ENCODE measurements at places on chromosomes 12 and 14. TPM values are rescaled to one million over a fixed set of nuclear protein-coding genes. Genes with fewer than 3 reads are reported as not detected.
A peak's percentile ranks its signal among the peaks of the same experiment; 100 is the strongest.

DNA sequence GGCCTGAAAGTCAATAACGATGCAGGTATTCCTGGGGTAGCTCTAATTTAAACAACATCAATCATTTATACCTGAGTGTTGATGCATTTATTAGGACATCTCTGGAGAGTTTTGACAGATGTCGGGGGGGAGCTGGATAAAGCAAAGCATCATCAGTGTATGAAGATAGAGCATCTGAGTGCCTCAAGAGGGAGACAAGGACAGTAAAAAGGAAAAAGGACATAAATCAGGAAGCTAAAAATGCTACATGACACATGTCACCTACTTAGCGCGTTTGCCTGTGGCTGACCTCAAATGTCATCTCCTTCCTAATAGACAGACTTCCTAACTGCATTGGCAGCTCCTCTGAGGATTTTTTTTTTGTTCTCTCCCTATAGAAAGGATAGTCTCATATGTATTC, 259.5 kb upstream of the PKP2 start:
- DNase-seq = no peak
- H3K4me3 ChIP-seq = no peak overlapping the region
- no peaks in the 10 kb centered on the region for H3K27me3 ChIP-seq
- no peak overlapping the region for H3K27ac ChIP-seq

DNA sequence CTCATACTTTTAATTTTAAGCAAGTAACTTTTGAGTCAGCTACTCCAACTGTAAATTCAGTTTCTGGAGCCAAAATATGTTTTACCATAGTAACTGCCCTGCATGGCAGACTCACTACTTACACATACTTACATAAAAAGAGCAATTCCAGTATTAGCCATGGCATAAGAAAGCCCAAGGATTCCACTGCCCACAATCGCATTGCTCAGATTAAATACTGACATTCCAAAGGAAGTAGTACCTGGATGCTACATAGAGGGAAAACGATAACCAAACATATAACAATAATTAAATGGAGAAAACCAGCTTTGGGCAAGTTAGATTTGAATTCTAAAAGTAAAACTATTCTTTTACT, 2.2 kb downstream of the SLC38A2 start:
- H3K27me3 ChIP-seq = peaks cover 21% of the 10 kb centered on the region
- peaks cover 75% of the 10 kb centered on the region for H3K4me1 ChIP-seq
- peak overlapping the region; percentile 98 for H3K4me3 ChIP-seq
- DNase-seq = no peak
- H3K36me3 ChIP-seq = peaks cover 46% of the 10 kb centered on the region

DNA sequence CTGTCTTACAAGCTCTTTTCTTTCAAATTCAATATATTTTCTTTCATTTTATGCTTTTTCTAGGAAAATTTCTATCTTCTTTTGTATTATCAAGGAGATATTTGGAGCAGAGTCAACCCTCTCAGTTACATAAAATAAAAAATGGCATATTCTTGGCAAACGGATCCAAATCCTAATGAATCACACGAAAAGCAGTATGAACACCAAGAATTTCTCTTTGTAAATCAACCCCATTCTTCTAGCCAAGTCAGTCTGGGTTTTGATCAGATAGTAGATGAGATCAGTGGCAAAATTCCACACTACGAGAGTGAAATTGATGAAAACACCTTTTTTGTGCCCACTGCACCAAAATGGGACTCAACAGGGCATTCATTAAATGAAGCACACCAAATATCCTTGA, 20.6 kb downstream of the PIK3C2G start:
- H3K4me1 ChIP-seq = no peaks in the 10 kb centered on the region
- no peaks in the 10 kb centered on the region for H3K36me3 ChIP-seq

GRCh38 chr14:101223561-101224162, 320.1 kb upstream of the RTL1 start:
- no peak for DNase-seq
- no peak overlapping the region for H3K27ac ChIP-seq
- no peaks in the 10 kb centered on the region for H3K4me1 ChIP-seq
- no peaks in the 10 kb centered on the region for H3K27me3 ChIP-seq

DNA sequence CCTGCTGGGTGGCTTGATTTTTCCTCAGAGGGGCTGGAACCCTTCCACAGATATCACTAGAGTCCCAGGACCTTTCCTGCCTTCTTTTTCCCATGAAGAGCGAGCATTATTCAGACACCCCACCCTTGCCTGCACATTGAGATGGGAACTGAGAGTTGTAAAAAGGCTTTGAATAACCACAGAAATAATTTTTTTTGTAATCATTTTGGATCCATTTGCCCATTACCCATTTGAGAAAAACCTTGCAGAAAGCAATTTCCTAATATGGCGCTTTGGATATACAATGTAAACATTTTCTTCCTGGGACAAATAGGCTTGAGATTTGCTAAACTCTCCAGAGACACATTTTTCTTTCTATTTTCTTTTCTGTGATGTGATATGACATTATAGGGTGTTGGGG, 250.6 kb downstream of the MSRB3 start:
- no peak for DNase-seq
- no peak overlapping the region for H3K27ac ChIP-seq
- no peaks in the 10 kb centered on the region for H3K27me3 ChIP-seq
- H3K4me1 ChIP-seq = no peaks in the 10 kb centered on the region
- no peak overlapping the region for H3K4me3 ChIP-seq

DNA sequence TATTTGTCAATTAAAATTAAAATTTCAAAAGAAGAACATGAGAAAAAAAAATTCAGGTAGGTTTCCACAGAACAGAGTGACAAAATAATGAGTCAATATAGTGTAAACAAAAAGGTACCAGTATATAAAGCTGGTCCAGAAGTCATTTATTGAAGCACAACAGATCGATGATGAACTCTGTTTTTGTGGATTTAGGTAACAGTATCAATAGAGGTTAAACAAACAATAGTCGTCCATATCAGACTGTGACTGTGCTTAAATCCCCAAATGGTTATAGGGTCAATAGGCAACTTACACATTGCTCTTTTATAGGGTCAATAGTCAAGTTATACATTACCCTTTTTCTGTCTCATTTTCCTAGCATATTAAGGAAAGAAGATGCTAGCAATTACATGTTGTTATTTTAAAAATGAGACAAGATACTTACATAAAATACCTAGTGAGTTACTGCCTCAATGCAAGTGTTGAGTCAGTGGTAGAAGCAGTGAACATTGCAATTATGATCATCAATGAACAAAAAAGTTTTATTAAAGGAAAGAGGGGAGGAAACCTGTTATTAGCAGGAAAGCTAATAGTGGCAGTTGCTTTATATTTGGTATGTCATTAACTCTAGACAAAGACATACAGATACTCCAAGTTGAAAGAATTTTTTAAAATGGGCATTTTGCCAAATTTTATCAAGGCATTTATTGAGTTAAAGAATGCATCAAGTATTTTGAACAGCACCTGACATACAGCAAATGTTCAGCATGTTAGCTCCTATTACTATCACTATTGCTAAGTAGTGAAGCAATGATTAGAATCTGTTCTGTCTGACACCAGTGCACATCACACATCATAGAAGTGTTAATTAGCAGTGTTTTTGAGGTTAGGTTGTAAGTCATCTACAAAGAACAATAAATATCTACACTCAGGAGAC, 102.9 kb downstream of the CCER1 start:
- H3K4me1 ChIP-seq = no peaks in the 10 kb centered on the region
- H3K27ac ChIP-seq = no peak overlapping the region
- H3K27me3 ChIP-seq = no peaks in the 10 kb centered on the region
- H3K4me3 ChIP-seq = no peak overlapping the region
- H3K36me3 ChIP-seq = no peaks in the 10 kb centered on the region

DNA sequence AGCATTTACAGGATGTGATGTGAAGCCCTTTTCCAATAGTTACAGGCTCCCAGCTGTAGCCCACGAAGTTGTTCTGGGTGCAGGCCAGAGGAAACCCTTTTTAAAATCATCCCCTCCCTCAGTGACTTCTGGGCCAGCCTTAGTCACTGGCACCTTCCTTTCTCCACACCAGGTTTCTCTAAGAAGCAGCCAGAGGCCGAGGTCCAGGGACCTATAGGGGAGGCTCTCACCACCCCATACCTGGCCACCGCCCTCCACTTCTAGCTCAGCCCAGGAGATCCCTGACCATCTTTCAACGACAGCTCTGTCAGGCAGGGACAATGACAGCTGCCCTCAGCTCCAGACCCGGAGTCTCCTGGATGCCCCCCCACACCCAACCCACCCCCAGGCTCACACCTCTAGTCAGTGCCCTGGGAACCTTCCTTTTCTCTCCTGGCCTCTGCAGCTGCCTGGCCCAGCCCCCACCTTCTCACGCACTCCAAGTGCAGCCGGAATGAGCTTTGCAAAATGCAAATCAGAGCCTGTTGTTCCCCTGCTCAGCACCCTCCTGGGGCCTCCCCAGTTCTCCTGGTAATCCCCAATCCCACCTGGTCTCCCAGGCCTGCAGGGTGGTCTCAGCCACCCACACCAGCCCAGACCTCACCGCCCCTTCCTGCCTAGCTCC, 46.7 kb downstream of the TESC start:
- H3K4me1 ChIP-seq = peaks cover 44% of the 10 kb centered on the region
- no peak overlapping the region for H3K27ac ChIP-seq
- no peaks in the 10 kb centered on the region for H3K36me3 ChIP-seq
- peak overlapping the region; percentile 76 for H3K4me3 ChIP-seq
- no peak for DNase-seq
- H3K27me3 ChIP-seq = no peaks in the 10 kb centered on the region

DNA sequence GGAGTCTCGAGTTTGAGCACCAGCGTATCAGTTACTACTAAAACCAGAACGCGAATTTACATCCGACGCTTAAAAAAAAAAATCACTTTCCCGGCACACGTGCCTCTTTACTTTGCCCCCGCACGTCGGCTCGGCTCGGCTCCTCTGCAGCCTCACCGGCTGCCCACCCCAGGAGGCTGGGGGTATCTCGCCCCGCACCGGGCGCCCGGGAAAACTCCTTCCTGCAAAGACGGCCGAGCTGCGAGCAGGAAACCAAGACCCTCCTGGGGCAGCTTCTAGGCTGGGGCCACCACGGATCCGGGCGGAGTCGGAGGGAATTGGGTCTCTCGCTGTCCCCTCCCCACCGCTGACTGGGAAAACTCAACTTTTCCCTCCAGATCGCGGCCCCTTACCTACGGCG, 610 bp downstream of the VSIG10 start:
- H3K27ac ChIP-seq = no peak overlapping the region
- no peaks in the 10 kb centered on the region for H3K36me3 ChIP-seq
- no peak for DNase-seq
- H3K4me3 ChIP-seq = peak overlapping the region; percentile 87
- H3K4me1 ChIP-seq = peaks cover 7% of the 10 kb centered on the region

DNA sequence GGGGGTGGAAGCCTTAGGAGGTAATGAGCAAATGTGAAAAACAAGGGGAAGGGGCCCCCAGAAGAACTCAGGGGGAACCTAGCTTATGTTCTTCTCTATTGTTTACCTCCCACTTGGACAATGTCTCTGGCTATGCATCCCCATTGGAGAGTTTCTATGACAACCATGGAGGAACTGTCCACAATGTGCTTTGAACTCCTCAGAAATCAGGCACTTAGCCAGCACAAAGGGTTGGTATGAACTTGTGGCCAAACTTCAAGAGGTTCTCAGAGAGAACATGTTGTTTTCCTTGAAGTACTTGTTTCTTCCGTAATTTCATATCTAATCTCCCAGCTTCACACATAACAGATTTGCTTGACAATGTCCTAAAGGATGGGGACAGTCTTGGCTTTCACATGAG, 202.8 kb upstream of the PELI2 start:
- no peak overlapping the region for H3K4me3 ChIP-seq
- no peak for DNase-seq
- no peaks in the 10 kb centered on the region for H3K4me1 ChIP-seq
- no peaks in the 10 kb centered on the region for H3K27me3 ChIP-seq
- no peak overlapping the region for H3K27ac ChIP-seq

DNA sequence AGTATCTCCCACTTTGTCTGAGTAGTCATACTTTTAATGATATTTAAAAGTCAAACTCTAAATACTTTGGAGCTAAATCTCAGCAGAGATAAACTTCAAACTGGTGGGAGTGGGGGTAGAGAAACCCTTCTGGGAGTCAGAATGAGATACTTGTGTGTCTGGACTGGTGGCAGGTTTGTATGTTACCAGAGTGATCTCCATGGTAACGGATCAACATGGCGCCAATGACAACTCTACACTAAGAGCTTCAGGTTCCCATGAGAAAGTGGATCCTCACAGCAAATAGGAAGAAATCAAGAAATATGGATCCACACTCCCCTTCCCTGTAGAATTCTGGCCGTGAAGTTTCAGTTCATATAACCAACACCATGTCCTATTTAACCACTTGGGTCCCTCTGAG, 121.9 kb downstream of the ETV6 start:
- H3K4me3 ChIP-seq = no peak overlapping the region
- no peak overlapping the region for H3K27ac ChIP-seq
- peaks cover 58% of the 10 kb centered on the region for H3K4me1 ChIP-seq
- no peak for DNase-seq
- peaks cover 5% of the 10 kb centered on the region for H3K36me3 ChIP-seq

KCNC2 gene
- not detected for polyA plus RNA-seq

HCAR2 gene
- polyA plus RNA-seq = not detected

Measured in immature natural killer cell (primary cell).